ENCODE measurements at places on chromosomes 1 and 21.

GRCh38 chr1:17596186-17596585 is 56.7 kb downstream of the ARHGEF10L start:
- no peak for DNase-seq

- no peak for DNase-seq
Observed at GRCh38 chr1:181812208-181812607, 249.3 kb downstream of the ZNF648 start.

DNA sequence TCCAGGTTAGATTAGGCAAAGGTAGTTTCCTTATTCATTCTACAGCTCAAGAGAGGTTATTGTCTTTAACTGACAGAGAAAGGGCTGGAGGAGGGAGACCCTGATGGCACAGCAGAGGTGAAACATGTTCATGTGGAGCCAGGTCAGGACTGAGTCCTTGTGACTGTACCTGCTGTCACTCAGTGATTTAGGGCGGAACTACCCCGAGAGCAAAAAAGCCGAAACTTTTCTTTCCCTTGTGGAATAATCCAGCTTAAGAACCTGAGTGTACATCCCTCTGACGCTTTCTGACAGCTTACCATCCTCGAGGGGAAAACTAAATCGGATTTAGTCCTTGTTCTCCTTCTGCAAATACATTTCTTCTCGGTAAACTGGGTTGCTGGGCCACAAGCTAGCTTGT is 273.2 kb downstream of the BACH1 start:
- DNase-seq = no peak

DNA sequence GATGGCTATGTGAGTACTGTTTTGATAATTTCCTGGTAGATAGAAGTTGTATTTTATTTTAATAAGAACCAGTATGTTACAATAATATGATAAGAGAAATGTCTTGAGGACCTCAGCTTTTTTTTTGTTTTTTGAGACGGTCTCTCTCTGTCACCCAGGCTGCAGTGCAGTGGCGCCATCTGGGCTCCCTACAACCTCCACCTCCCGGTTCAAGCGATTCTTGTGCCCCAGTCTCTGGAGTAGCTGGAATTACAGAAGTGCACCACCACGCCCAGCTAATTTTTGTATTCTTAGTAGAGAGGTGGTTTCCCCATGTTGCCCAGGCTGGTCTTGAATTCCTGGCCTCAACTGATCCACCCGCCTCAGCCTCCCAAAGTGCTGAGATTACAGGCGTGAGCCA is 968.1 kb upstream of the ADGRL4 start:
- no peak for DNase-seq

DNA sequence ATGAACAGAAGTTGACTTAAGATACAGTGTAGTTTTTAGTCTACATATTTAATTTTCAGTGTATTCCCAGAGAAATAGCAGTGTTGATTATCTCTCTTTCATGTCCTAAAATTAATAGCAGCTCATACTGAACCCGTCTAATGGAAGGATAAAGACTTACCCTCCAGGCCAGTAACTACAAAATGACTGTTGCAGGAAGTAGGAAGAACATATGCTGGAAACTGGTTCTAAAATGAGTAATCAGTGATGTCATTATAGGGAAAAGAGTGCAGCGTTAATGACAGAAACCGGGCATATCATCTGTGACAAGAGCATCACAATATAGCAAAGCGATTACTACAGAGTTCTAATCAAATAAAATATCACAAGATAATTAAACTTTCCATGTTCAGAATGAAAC is 385.5 kb downstream of the SMYD3 start:
- DNase-seq = no peak

GRCh38 chr1:97385536-97386277 is 535.1 kb downstream of the DPYD start:
- no peak for DNase-seq

DNA sequence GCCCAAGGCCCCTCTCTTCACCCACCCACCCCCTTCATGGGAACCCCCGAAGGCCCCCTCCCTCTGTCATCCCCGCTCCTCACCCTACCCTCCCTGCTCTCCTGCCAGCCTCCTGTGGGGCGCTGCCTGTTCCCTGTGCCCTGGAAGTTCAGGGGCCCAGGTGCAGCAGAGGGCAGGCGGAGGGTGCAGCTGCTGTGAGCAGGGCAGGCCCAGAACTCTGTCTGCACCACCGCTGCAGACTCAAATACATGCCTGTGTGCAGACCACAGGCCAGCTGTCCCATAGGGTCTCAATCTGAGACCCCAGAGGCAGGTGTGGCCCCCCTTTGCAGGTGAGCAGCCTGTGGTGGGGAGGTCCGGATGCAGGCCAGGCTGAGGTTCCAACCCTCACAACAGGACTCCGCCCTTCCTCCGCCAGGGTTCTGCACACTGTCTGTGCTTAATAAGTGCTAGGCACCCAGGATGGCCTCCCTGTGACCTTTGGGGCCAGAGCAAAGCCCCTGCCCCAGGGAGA is 62.5 kb downstream of the WNT9A start:
- no peak for DNase-seq

DNA sequence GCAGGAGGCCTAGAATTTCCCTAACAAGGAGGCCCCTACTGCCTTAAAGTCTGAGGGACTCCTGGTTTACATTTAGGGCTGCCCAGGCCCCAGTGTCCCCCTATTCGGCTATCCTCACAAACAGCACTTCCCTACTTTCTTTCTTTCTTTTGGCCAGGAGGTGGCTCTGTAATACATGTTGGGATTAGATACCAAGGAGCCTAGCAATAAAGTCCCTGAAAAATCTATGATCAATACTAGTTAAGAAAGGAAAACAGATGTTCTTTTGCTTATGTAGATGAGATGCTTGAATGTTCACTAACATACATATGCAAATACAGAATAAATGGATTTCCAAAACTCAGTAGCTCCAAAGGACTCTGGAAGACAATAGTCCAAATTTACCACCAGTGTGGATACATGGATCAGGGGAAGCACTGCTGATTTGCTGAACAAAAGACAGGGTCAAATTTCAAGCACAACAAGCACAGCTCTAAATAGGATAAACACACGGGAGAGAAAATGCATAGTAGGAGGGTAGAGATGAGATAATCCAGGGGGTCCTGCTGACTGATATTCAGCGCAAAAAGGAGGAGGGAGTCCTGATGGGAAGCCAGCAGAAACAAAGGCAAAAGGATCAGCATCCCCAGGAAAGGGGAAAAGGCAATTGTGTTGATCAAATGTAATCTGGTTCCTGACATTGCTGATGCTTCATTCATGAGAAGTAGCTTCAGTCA is 240.0 kb downstream of the NUF2 start:
- no peak for DNase-seq

- DNase-seq = no peak
Observed at GRCh38 chr1:174276087-174276486, 116.8 kb downstream of the RABGAP1L start.

- DNase-seq = no peak
Observed at GRCh38 chr1:1344655-1345361, 4.4 kb downstream of the DVL1 start.

- no peak for DNase-seq
Observed at GRCh38 chr1:16012590-16013219, 5.1 kb downstream of the HSPB7 start.

- DNase-seq = no peak
Observed at GRCh38 chr1:84600796-84601195, 26.6 kb upstream of the CTBS start.

- DNase-seq = no peak
Observed at GRCh38 chr1:199357599-199357998, 669.9 kb upstream of the NR5A2 start.

DNA sequence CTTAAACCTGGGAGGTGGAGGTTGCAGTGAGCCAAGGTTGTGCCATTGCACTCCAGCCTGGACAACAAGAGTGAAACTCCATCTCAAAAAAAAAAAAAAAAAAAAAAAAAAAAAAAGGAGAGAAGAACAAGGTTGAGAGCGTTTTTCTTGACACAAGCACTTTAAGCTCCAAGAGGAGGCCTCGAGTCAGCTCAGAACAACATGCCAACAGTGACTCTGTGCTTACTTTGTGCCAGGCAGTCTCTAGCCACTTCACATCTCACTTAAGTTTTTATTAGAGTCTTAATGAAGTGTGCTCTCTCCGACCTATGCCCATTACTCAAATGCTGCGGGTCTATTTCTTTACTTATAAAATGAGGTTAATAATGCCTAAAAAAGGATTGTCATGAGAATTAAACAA is 13.0 kb downstream of the ATP1A1 start:
- no peak for DNase-seq

DNA sequence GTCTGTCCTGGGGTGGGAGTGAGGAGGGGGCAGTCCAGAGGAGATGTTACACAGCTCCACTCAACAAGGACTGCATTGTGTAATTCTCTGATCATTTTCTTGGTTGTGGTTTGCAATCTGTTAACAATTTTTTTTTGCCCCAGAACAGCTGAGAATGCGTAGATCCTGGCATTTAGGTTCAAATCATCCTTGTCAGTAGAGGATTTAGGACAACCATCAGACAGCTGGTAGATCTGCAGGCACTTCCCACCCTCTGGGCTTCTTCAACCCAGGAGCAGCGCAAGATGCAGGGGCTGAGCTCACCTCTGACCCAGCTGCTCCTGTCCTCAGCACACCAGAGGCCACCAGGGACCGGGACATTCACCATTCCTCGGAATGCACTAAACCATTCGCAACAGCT is 13.5 kb downstream of the BCAR3 start:
- no peak for DNase-seq

DNA sequence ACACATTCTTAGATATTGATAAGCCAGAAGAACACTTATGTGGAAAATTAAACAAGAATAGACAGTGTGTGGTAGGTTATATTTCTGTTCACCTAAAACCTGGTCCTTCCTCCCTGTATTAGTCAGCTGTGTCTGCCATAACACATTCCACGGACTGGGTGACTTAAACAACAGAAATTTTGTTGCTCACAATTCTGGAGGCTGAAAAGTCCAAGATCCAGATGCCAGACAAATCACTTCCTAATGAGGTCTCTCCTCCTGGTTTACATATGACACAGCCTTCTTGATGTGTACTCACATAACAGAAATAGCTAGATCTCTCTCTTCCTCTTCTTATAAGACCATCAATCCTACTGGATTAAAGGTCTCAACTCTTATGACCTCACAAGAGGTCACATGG is 25.7 kb downstream of the JMJD4 start:
- DNase-seq = no peak

DNA sequence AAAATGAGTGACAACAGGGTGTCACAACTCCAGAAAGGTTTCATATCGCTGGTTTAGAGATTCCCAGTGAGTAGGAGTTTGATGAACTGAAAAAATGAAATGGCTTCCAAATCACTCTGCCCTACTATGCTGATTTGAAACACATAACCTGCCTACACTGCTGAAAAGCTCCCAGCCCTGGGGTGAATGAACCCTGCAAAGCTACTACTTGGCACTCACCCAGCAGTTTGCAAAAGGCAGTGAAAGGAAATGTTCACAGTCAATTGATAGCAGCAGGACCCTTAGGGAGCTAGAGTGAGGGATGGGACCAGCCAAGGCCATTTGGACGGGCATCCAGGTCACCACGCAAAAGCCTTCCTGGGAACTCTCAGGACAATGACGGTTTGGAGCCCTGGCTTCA is 44.4 kb upstream of the SRP9 start:
- no peak for DNase-seq

DNA sequence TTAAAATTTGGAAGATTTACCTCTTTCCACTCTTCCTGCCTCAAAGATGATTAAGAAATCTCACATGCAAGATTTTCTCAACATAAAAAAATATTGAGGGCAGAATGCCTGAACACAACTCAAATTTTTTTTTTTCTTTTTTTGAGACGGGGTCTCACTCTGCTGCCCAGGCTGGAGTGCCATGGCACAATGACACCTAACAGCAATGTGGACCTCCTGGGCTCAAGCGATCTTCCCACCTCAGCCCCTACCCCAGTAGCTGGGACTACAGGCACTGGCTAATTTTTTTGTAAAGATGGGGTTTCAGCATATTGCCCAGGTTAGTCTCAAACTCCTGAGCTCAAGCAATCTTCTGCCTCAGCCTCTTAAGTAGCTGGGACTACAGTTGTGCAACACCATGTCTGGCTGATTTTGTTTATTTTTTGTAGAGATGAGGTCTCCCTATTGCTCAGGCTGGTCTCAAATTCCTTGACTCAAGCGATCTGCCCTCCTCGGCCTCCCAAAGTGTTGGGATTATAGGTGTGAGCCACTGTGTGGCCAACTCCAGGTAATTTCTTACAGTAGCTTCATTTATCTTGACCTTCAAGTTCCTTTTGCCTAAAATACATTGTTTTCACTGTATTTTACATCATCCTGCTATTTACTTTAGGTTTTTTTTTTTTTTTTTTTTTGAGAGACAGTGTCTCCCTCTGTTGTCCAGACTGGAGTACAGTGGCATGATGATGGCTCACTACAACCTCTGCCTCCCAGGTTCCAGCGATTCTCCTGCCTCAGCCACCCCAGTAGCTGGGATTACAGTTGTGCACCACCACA is 10.4 kb downstream of the NUCKS1 start:
- DNase-seq = no peak
